Hematopoietic multipotent progenitor cell treated with erythropoietin and hydrocortisone succinate and interleukin-3 and kit ligand, for 6 days (in vitro differentiated cells): ENCODE measurements at places on chromosomes 6 and 20.

- no peak for DNase-seq
These were observed 75.6 kb downstream of the PRND start for GRCh38 chr20:4797275-4797674.

- DNase-seq: no peak
These were observed 86.6 kb upstream of the TAB2 start for GRCh38 chr6:149230712-149231460.

GRCh38 chr20:34129518-34130162, 17.6 kb upstream of the EIF2S2 start:
- peak; percentile 88 for DNase-seq

GRCh38 chr6:141216726-141217125, 916.0 kb upstream of the GJE1 start:
- DNase-seq: no peak

DNA sequence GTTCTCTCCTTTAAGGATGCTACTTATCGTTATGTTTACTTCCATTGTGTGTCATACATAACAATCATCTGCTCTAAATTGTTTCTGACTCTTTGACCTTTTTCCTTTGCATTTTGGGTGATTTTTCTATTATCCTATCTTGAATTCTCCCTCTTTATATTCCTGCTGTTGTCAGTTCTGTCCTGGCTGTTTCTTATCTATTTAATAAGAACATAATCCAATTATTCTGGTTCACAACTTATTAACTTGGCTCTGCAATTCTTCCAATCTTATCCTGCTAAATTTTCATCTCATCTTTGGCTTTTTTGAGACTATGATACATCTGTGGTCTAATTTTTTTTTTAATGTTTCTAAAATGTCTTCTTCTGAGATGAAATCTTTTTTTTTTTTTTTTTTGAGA, 54.7 kb upstream of the TOX2 start:
- no peak for DNase-seq

DNA sequence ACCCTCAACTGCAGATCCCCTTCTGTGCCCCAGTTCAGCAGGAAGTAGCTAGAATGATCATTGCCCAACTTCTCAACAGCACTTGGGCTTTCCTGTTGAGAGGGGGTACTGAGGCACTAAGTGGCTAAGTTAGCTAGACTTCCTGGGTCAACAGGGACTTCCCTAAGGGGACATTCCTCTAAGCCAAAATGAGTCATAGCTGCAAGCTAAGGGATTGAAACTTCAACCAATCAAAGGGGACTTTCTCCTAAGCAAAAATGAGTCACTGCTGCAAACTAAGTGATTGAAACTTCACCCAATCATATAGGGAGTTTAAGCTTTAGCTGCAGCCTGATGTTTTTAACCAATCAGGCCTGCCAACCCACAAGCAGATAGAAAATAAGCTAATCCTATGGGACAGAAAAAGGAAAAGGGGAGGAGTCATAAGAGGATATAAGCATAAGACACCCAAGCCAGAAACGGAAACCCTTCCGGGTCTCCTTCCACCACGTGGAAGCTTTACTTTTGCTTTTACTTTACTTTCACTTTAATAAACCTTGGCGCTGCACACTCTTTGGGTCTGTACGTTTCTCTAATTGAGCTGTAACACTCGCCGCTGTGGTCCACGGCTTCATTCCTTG, 659.0 kb upstream of the HS3ST5 start:
- DNase-seq: no peak

DNA sequence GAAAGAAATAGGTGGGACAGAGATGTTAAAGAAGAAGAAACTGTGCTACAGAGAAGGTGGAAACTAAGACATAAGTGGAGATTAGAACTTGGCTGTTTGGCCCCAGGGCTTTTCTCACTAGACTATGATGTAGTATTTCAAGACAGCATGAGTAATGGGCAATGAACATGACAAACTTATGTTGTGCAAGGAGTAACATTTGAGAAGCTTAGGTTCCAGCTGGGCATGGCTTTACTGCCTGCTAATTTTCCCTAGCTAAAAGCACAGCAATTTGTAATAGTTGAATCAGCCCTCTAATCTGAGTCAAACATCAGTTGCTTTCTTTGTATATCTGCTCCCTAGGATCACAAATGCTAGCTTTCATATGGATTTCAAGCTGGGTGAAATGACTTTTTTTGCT, 294.3 kb upstream of the BMP2 start:
- DNase-seq: no peak
